ENCODE measurements at places on chromosomes 5 and 9. TPM values are rescaled to one million over a fixed set of nuclear protein-coding genes. Genes with fewer than 3 reads are reported as not detected.

GRCh38 chr9:16693616-16694015, 176.9 kb downstream of the BNC2 start:
- no peak for DNase-seq

The SLC6A19 gene
- polyA plus RNA-seq, result 295 TPM

The PCDHB4 gene
- polyA plus RNA-seq, result 1.6 TPM

The CA9 gene
- 4.2 TPM for polyA plus RNA-seq

DNA sequence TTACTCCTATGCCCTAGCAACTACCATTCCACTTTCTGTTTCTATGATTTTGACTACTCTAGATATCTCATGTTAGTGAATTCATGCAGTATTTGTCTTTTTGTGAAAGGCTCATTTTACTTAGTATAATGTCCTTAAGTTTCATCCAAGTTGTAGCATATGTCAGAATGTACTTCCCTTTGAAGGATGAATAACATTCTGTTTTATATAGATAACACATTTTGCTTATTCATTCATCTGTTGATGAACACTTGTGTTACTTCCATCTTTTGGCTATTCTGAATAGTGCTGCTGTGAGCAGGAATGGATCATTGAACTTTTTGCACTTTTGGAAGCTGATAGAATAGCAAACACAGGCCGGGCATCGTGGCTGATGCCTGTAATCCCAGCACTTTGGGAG, 140.2 kb upstream of the MYO10 start:
- DNase-seq, result no peak

GRCh38 chr5:5374009-5374715, 48.3 kb upstream of the ICE1 start:
- DNase-seq, result no peak

DNA sequence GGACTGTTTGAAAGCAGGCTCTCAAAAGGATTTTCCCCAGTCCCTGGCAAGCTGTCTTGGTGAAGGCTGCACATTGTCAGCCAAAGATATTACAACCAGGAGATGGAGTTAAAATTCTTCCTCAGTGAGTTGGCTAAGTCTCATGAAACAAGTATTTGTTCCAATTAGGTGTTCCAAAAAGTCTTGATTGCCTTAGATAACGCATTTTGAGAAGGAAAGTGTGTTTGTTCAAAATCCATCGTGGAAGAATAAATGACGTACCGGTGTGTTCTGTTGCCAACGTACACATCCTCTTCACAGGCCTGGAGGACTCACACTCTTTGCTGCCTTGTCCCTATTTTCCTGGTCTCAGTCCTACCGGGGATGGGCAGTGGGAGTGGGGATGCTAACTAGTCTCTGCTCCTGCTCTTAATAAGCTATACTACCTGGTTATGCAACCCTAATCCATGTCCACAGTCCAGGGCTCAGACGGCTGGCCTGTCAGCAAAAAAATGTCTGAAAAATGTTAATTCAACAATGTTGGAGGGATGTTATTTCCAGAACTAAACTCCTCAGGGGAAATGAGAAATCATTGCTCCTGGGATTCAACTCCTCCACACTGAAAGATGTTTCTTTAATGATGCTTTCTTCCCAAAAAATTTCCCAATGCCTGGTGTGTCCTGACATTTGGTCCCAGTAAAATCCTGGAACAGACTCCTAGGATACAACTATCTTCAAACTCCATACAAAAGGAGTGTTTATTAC, 175.3 kb upstream of the KLF9 start:
- no peak for DNase-seq

DNA sequence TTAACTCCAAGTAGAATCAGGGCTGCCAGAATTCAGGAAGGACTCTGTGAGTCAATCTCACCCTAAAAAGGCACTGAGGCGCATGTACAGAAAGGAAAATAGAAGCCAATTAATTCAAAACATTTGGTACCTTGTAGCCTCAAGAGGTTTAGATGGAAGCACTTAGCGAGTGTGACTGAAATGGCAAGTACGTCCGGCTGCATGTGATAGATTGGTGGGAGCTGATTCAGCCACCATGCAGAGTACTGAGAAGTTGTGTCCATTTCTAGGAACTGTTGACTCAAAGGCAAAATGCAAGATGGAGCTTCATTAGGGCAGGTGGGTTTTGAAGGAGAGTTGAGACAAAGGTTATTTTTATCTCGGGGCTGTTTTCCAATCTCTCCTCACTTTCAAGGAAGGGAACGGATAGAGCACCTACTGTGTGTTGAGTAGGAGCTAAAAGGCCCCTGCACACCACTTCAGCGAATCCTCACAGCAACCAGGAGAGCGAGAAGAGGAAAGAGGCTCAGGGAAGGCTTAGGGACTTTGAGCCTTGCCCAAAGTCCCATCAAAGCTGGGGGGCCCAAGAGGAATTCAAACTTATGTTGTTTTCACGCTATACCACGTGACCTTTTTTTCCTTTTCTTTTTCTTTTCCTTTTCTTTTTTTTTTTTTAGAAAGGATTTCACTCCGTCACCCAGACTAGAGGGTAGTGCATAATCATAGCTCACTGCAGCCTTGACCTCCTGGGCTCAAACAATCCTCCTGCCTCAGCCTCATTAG, 34.6 kb upstream of the CPEB4 start:
- DNase-seq, result no peak

The CNTLN gene
- polyA plus RNA-seq, result 4.5 TPM

The GGTA1 gene
- 8.8 TPM for polyA plus RNA-seq

DNA sequence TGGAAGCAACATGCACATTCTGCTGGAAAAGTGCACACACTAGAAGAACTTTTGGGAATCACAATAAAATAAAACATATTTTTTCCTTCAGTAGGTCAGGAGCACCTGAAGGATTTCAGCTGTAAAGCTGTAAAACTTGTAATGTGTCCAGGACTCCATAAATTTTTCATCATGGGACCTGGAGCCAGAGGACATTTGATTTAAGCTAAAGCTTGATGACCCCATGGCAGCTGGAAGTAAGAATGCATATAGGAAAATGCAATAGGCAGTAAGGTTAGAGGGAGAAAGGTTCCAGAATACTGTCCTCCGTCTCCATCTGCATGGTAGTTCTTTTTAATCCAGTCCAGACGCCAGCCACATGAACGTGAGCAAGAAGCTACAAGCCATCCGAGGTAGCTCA, 166.0 kb downstream of the ADAMTSL1 start:
- DNase-seq, result no peak

GRCh38 chr9:128823903-128824406, 5.6 kb downstream of the SPOUT1 start:
- DNase-seq, result no peak

The PCDHB5 gene
- 2.1 TPM for polyA plus RNA-seq

DNA sequence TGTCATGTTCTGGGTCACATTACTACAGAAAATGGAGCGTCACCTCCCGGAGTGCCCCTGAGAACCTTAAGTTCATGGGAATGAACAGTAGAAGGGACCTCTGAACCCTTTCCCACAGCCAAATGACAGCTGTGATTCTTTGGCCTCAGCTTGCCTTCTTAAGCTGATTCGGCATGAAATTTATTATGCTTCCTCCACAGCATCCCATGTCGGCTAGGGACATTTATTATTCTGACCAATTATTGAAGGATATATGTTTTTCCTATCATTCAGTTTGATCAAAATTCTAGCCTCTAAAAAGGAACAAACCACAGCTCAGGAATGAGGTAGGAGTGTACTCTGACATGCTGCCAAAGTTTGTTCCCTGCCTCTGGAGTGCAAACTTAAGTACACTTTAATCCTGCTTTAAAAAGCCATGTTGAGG, 440.6 kb downstream of the CETN3 start:
- DNase-seq, result no peak

The PLEKHG4B gene
- polyA plus RNA-seq, result 2.0 TPM

The INSL6 gene
- polyA plus RNA-seq, result 0.51 TPM

The ANKRD31 gene
- 0.21 TPM for polyA plus RNA-seq

DNA sequence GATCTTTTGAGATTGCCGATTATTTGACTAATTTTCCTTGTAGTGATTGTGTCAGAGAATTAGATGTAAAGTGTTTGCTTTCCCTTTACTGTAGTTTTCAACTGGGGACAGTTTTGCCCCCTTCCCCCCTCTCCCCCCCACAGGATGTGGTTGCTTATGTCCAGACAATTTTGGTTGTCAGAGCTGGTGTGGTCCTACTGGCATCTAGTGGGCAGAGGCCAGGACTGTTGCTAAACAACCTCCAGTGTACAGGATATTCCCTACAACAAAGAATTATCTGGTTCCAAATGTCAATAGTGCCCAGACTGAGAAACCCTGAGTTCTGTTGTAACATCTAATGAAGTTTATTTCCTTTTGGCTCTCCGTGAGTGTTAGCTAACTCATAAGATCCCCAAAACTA, 20.0 kb downstream of the TMEFF1 start:
- DNase-seq, result no peak

The DOCK2 gene
- 6.2 TPM for polyA plus RNA-seq

- no peak for DNase-seq
Observed at GRCh38 chr5:159951387-159951786, 35.1 kb downstream of the ADRA1B start.

DNA sequence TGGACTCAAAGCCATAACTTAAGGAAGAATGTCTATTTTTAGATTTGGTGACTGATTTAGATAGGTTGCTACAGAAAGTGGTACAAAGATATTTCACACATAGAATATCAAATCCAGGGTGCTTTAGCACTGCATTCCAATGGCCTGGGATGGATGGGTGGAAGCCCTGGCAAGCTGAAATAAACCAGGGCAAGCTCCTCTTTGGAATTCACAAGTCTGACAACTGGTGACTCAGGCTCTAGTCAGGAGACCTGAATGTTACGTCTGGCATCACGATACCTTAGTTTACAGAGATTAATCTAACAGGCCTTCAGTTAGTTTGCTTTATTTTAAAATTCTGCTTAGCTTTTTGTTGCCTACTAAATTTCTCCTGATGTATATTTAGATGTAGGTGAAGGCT, 144.0 kb downstream of the TMC1 start:
- DNase-seq, result no peak

The PLPP7 gene
- polyA plus RNA-seq, result 1.1 TPM

DNA sequence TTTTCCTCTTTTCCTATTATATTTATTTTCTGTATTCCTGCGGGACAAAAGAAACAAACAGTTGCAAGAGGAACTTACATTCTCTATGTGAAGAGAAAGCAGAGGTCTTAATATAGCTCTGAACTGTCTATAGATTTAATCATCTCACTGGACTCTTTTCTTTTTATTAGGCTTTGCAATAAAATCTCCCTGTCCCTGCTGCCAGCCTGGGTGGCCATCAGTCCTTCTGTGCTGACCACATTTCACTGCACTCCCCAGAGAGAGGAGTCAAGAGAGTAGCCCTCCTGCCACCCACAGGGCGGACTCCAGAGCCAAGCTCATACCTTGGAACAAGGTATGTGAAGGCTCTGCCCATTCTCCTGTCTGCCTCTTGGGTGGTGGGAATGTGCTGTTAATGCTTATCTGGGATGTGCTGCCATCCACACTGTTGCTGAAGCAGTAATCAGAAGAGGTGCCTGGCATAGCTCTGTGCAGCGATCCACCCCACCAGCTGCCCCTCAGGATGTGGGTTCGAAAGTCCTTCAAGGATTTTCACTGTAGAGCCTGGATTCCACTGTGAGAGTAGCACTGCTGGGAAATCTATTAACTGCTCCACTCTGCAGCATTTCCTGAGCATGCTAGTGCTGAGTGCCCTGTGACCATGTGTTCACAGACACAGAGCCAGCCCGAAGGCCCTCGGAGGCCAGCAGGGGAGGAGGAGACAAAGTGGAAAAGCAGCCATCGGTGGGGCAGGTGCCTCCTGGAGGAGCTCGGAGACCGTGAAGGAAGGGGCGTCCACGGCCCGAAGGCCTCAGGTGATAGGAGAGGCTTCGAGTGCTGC, 334.6 kb downstream of the MED10 start:
- no peak for DNase-seq

- no peak for DNase-seq
Observed at GRCh38 chr9:94568972-94569712, 14.3 kb downstream of the PCAT7 start.

GRCh38 chr5:179700401-179700918, 1.7 kb downstream of the CANX start:
- peak; percentile 75 for DNase-seq

DNA sequence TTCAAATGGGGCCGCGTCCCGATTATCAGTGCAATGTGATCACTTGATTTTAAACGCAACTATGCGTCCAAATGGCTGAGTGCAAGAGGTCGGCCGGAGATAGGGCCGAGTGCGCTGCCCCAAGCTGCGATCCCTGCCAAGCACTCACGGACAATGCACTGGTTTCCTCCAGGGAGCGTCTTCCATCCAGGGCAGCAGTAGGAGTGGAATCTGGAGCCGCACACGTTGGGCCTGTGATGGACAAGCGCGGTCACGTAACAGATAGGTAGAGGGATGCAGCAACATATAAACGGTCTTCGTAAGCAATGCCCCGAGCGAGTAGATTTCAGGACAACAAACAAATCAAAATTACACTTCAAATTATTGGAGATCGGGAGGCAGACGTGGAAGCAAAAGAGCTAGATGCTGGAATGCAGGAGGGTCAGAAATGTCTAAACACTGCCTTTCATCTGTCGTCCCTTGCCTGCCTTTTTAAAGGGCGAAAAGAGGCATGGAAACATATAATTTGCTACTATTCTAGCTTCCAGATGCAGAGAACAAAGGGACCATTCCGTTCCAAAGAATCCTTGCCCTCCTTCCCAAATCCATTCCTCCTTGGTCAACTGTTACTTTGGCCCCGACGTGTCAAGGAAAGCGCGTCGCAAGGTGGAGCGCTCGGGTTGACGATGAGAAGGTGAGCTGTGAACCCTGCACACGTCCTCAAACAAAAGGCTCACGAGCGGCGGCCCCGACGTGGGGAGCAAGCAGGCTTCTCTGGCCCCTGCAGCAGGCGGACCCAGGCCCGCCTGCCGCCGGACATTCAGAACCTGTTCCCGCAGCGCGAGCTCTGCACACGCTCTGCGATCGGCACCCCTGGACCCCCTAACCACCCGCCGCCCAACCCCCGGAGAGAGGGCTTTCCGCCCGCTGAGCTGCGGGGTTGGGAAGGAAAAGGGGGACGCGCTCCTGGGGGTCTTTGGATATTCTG, 1.5 kb downstream of the FBN2 start:
- DNase-seq, result no peak

The SPAAR gene
- 0.84 TPM for polyA plus RNA-seq

- DNase-seq, result no peak
Observed at GRCh38 chr5:128757196-128757959, 207.9 kb upstream of the SLC27A6 start.

DNA sequence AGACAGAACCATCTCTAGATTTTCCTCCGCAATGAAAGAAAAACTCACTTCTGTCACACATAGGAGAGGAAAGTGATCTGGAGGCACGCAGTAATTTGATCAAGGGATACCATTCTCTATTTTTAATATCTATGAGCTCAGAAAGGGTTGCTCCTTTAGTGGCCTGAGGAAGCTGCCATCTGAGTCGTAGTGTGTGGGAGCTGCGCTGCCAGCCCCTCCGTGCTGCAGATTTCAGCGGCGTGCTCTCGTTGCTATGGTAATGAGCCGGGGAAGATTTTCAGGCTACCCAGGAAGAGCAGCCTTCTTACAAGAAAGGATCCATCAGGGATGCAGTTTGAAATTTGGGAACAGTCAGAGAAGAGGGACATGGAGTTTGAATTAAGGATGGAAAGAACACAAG, 17.1 kb upstream of the GOLM1 start:
- DNase-seq, result no peak

DNA sequence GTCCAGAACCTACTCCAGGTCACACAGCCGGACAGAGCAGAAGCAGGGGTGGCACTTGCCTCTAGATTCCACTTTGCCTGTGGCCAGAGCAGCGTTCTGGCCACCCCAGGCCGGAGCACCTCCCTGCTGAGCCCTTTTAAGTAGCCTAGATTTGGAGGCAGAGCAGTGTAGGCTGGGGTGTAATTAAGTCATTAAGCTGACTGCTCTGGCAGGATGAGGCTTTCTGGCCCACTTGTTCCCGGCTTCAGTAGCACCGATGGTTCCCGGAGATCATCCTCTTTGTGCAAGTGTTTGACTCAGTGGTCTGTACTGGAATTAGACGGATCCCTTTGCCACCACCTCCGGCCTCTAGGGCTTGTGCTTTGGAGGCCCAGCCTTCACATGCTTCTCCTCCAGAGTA, 281.9 kb upstream of the ANKRD55 start:
- no peak for DNase-seq
